ENCODE measurements at places on chromosomes 3 and 15.

DNA sequence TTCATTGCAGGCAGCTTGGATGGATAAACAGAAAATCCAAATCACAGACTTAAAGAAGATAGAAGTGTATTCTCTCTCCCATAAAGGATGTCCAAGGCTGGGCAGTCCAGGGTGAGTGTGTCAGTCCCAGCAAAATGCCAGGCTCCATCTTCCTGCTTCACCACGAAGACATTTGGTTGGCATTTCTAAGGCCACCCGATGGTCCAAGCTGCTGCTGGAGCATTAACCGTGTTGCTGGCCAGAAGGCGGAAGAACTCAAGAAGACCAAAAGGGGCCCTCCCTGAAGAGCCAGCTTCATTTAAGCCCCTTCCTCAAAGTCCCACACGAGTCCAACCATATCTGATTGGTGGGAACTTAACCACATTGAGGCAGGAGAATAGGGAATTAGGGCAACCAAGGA, 3.0 kb upstream of the CYP11A1 start:
- no peak for DNase-seq

- no peak for DNase-seq
These were observed 869.5 kb downstream of the SI start for GRCh38 chr3:164208821-164209220.

DNA sequence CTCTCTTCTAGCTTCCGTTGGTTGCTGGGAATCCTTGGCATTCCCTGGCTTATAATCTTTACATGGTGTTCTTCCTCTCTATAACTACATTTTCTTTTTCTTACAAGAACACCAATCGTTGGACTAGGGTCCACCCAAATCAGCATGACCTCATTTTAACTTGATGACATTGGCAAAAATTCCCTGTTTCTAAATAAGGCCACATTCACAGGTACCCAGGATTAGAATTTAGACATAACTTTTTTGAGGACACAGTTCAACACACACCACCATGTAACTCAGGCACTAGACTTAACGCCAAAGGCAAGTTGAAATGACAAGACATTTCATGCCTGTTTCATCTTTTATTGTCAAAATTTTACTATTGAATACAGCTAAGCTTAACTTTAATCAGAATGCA, 93.0 kb downstream of the NECTIN3 start:
- DNase-seq: no peak

DNA sequence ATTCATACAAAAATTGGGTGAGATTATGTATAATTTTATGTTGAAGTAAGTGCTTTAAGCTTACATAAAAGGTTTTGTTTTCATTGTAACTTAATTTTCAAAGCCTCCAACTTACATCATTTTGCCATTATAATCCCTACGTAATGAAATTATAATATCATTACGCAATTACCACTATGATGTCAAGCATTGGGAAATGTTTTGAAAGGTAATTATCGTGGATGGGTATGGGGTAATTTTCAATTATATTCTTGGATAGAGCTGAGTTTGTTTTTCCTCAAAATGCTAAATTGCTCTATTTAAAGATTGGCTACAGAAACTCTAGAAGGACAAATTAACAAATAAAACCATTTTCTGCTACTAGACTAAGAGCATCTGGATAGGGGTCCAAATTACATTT, 80.2 kb upstream of the FAM3D start:
- DNase-seq: no peak

- no peak for DNase-seq
These were observed 43.3 kb downstream of the ASB7 start for GRCh38 chr15:100645671-100646070.

DNA sequence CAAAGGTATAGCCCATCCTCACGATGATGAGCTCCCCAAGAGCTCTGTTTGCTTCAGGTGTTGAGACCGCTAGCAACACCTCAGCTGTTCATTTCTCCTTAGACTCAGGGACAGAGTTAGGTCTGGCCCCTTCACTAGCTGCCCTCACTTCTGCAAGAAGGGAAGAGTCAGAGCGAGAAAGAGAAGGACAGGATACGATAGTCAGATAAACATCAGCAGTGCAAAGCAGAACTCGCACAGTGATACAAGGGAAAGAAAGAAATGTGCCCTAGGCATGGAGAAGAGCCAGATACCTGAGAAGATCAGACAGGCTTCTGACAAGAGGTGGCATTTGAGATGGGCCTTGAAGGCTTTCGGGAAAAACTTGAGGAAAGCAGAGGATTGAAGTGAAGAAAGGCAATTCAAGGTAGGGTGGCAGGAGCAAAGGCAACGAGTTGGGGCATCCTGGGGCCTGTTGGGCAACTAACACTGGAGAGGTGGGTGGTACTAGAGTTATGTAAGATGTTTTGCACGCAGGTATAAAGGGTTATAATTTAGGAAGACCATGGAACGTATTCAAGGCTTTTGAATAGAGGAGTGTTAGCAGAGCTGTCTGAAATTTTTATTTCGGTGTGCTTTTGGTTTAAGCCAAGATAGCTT, 106.0 kb downstream of the PGPEP1L start:
- DNase-seq: no peak

DNA sequence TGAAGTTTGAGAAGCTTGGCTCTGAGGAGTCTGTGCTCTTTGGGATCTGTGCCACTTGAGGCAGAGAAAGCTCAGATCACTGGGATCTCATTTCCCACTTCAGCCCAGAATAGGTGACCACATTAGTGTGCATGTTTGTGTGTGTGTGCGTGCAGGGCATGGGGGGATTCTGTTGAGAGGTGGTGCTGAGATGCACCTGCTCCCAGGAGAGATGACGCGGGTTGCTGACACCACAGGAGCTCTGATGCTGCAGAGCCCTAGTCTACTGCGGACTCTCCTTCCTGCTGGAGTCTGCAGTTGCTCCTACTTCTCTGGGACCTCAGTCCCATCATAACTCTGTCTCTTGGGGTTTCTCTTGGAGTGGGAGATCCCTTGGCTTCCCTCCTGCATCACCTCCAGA, 14.7 kb upstream of the CTXND1 start:
- DNase-seq: no peak

GRCh38 chr3:63655519-63655918, 3.0 kb downstream of the SNTN start:
- DNase-seq: no peak

- no peak for DNase-seq
These were observed 273.2 kb upstream of the TOPAZ1 start for GRCh38 chr3:43968465-43968864.

DNA sequence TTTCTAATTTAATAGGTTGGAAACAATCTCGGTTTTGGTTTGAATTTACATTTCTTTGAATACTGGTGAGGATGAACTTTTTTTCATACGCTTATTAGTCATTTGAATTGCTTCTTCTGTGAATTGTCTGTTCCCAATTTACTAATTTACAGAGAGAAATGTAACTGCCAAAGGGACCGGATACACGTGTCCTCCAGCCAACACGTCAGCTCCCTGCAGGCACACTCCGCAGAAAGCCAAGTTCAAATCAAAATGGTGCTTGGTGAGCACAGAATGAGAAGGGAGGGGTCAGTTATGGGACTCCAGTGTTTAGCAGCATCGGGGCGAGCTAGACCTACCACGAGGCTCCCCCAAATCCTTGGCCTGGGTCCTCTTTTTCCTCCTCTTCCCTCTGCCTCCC, 10.8 kb upstream of the TSEN2 start:
- DNase-seq: no peak

- no peak for DNase-seq
These were observed 34.3 kb upstream of the PARP14 start for GRCh38 chr3:122646146-122646988.

- no peak for DNase-seq
These were observed 27.3 kb upstream of the DUSP7 start for GRCh38 chr3:52083556-52084087.

GRCh38 chr3:4776980-4777581, 202.2 kb upstream of the BHLHE40 start:
- DNase-seq: no peak

DNA sequence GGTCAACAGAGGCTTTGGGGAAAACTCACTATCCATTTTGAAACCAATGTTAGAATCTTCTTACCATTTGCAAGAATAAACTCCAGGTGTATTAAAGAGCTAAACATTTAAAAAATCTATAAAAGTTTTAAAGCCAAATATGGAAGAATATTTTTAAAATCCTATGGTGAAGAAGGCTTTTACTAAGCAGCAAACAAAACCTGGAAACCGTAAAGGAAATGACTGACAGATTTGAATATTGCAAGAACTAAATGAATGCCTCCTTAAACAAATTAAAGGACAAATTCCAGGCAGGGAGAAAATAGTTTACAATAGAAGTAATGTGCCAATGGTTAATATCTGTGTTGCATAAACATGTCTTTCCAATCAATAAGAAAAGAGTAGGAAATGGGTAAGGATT, 68.1 kb downstream of the KLF15 start:
- no peak for DNase-seq

- no peak for DNase-seq
These were observed 333.8 kb downstream of the PDCD6IP start for GRCh38 chr3:34132069-34132692.

DNA sequence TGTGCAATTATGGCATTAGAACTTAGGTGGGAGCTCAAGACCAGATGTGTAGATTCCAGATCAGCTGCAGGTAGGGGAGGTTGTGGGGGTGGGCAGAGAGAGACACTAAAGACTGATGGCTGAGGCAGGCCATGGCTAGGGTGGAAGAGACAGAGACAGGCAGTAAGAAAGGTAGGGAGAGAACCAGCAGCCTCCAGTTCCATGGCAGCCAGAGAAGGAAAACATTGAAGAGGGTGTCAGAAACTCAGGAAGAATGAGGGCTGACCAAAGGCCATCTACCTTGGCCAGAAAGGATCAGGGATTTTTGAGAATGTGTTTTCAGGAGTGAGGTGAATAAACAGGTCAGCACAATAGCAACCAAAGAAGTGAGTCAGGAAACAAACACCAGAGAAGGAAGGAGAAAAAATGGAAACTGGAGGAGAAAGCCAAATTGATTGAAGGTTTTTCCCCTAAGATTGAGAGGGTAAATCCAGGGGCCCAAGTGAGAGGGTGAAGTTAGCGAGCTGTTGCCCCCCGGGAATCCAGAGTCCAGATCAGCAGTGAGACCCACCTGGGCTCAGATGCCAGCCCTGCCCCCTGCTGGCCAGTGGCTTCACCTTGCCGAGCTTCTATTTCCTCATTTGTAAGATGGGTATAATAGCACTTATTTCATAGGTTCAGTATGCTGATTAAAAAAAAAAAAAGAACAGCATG, 41.0 kb downstream of the ABHD2 start:
- DNase-seq: peak; percentile 40

- DNase-seq: no peak
These were observed 90.5 kb upstream of the HERC1 start for GRCh38 chr15:63923993-63924950.

- no peak for DNase-seq
These were observed 47.5 kb upstream of the LIMD1 start for GRCh38 chr3:45546716-45547701.

DNA sequence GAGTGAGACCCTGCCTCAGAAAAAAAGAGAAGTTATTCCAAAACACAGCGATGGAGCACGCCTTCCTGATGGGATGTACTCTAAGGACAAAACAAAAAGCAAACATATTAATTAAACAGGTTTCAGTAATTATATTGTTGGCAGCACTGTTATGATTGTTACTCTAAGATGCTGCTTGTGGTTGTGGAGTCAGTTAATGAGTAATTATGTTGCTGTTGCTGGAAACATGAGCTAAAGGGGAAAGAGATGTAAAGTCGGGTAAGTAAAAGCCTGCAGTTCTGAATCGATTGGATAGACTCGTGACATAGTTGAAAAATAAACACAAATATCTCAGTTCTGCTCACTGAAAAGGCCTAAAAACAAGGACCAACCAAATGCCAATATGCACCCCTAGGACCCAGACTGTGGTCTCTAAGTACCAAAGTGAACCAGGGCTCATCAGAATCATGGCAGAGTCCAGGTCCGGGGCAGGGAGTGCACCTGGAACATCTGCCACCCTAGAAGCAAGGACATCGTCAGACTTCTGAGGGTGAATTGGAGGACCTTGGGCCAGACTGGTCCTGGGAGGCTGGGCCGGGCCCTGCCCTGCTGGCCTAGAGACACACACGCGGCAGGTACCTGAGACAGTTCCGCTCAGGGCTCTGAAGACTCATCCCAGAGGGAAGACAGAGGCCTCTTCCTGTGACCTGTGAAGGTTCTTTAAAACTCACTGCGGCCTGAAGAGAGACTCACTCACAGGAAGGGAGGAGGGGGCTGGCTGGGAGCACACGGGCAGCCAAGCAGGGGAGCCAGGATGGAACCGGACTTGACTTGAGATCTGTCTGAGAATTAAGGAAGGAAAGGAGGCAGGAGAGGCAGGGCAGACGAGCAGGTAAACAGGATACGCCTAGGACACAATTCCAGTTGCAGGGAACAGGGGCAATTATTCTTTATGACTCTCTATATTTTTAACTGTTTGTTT, 140.5 kb downstream of the LRRK1 start:
- DNase-seq: no peak

- DNase-seq: no peak
These were observed 96.7 kb upstream of the FHIT start for GRCh38 chr3:61347981-61348380.

DNA sequence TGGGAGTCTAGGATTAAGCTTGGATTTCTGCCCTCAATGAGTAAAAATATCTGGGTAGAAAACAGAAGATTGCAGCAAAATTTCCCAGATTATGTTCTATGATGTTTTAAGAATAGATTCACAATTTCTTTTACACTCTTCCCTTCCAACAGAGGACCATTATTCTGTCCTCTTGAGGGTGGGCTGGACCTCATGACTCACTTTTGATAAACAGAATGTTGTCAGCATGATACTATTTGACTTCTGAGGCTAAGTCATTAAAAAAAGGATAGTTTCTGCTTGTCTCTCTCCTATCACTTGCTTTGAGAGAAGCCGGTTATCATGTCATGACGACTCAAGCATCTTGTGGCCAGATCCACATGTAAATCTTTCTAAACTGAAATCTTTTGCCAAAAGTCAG, 396.2 kb upstream of the CDIN1 start:
- no peak for DNase-seq

GRCh38 chr3:188171682-188172467, 17.9 kb downstream of the LPP start:
- no peak for DNase-seq

- DNase-seq: peak; percentile 26
These were observed 1.2 kb downstream of the PHLDB2 start for GRCh38 chr3:111859974-111860859.

DNA sequence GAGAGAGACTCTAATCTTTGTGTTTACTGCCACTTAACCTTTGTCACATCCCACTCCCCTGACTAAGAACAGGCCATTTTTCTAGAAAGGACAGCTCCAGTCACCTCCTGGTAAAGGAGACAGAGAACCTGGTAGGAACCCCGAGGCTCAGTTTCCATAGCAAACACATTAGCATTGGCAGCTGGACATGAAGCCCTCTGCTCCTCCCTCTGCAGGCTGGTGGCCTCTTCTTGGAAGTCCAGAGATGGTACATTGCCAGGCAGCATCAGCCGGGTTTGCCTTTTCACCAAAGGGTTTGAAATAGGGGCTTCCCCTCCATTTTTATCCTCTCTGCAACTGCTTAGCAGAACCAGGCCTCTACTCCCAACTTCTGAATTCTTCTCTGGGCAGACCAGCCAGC, 213.4 kb upstream of the SEMA6D start:
- no peak for DNase-seq

GRCh38 chr3:35793667-35794066, 154.3 kb downstream of the ARPP21 start:
- no peak for DNase-seq

- no peak for DNase-seq
These were observed 505.9 kb downstream of the ZIC1 start for GRCh38 chr3:147915057-147915456.

Measured in activated T-helper 9 cell treated with anti-CD3 and anti-CD28 coated beads, Interleukin-2, amount 50 U/mL, for 16 hours (primary cell).